ENCODE measurements at places on chromosomes 2 and 18.

DNA sequence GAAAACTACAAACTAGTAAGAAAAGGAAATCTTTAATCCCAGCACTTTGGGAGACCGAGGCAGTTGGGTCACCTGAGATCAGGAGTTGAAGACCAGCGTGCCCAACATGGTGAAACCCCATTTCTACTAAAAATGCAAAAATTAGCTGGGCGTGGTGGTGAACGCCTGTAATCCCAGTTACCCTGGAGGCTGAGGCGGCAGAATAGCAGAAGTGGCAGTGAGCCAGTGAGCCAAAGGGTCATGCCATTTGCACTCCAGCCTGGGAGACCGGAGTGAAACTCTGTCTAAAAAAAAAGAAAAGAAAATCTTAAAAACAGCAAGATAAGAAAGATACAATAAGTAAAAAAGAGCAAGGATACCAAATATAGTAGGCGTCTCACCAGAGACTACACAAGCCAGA lies 502.9 kb upstream of the ID2 start:
- no peak for DNase-seq

GRCh38 chr18:905948-906415 lies 1.3 kb downstream of the ADCYAP1 start:
- DNase-seq: no peak

DNA sequence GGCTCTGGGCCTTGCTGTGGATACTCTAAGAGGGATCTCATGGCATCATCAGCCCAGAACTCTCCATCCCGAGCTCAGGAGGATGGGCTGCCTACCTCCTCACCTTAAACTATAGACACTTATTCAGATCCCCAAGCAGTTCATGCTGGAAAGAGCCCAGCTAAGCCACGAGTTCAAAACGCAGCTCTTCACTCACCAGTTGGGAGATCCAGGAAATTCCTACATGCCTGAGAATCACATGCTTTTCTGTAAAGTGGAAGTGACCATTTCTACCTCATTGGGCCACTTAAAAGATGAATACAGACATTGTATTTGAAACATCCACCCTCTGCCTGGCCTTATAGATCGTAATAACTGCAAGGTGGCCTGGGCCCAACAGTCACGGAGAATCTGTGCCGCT lies 6.6 kb downstream of the ATOH8 start:
- DNase-seq: no peak

- no peak for DNase-seq
Observed at GRCh38 chr2:159065313-159065712, 96.9 kb downstream of the TANC1 start.

- no peak for DNase-seq
Observed at GRCh38 chr2:151291224-151291623, 1.8 kb upstream of the NMI start.

GRCh38 chr2:176128982-176129796 lies at the start of gene HOXD8:
Gene HOXD8 (plus strand): TSS chr2:176129705. CDS start chr2:176130367, 662 bp downstream.
- no peak for DNase-seq

GRCh38 chr2:226707499-226707898 lies 92.1 kb downstream of the IRS1 start:
- DNase-seq: no peak

- no peak for DNase-seq
Observed at GRCh38 chr2:88187927-88188326, 17.8 kb downstream of the THNSL2 start.

DNA sequence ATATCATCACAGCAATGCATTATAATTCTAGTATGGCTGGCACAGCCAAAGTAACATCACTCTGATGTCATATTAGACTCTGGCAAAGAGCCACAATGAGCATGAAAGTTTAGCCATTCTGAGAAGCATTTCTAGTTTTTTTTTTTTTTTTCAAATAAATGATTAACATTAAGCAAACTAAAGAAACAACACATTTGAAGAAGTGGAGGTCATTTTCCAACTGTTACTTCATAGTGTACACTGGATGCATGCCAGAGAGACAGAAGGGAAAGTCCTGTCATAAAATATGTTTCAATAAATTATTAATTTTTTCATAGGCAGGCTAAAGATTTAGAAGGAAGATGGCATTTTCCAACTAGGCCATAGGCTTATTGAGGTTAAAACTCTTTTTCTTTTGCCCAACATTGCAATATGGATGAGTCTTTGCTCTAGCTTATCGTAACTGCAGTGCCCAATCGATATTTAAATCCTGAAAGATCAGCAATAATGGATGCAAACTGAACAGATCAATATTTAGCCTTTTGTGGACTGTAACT lies 1630.4 kb upstream of the ACVR2A start:
- DNase-seq: no peak

Measured in PC-9 (cell line).